ENCODE measurements at places on chromosomes 5 and 9.

DNA sequence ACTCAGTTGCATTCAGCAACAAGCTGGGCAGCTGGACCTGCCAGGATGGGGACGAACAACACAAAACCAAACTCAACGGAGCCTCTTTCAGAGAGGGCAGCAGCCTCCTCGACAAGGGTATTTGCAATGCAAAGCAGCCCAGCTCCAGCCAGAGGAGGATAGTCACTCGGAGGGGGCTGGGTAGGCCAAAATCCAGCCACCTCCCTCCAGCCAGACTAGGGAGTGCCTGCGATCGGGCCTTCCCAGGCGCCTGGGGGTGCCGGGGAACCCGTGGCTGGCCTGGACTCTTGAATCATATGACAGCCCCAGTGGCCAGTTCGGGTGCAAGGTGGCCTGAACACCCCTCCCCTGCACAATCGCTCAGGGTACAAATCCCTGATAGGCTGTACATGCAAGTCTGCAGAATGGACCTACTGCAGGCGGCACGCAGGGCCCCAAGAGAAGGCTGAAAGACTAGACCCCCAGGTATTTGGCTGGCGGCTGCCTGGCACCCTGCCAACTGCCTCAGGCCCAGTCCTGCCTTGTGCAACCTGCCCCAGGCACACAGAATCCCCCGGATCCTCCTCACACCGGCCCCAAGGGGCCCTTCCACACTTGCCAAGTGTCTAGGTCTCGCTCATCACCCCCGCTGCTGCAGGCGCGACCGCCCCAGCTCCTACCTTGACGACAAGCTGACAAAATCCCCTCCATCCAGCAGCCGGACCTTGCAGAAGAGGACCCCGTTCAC, 1.3 kb downstream of the EEIG1 start:
- no peak for DNase-seq

DNA sequence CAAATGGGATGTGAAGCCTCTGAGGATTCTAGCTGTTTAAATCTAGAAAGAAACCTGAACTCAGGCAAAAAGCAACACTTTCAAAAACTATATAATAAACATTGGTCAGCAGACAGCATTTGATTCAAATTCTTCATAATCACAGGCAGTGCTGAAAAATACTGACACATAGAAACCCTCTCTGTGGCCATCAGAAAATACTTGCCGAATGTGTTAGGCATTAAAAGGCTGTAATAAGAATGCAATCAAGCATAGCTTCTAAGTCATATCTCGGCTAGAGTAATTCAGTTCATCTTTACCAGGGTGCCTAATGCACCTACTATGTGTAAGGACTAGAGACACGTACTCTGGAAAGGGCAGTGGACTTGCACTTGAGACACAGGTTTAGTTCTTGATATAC, 405.3 kb upstream of the SGCD start:
- no peak for DNase-seq

DNA sequence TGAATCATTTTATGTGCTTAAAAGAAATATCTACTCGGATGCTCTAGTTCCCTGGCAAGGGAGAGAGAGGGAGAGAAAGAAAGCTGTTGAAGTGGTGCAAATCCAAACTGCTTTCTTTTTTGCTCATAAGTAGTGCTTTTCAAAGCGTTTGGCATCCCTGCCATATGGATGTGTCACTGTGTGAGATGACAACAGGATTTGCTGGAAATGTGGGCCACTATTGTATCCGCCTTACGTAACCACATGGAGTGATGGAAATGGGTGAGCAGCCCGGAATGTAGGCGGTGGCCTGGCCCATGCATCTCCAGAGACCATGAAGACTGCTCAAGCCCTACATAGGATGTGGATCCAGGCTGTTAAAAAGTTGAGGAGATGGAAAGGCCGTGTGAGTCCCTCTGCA, 30.8 kb downstream of the TJP2 start:
- DNase-seq = no peak

DNA sequence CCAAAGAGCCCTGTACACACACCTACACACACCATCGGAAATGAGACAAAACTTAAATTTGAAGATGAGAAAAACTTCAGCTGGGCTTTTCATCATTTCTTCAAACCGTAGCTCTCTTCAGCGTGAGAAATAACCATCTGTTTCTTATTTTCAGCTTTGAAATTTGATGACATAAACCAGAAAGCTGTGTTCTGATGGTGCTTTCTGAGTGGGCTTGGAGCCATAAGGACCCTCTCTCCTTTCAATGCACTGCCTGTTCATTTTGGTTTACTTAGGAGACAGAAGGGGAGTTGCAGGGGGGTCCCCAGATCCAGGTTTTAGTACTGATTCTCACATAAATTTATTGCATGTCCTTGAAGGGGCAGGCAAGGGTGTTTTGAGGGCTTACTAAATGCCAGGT, 9.5 kb downstream of the FBXO10 start:
- DNase-seq = no peak

DNA sequence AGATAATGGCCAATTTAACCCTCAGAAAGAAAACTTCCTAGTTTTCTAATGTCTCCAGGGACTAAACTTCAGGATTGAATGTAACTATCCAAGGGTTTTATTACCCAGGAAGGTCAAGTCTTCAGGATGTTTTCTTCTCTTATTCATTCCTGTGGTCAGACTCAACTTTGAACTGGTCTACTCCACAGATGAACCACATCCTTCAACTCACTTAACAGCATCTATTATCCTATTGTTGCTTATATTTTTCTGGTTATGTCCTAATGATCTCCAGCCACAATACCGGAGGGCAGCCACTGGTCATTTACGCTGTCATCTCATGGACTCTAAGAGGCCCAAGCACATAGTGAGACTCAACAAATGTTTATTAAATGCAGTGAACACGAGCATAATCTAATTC, 47.2 kb upstream of the LIFR start:
- no peak for DNase-seq

DNA sequence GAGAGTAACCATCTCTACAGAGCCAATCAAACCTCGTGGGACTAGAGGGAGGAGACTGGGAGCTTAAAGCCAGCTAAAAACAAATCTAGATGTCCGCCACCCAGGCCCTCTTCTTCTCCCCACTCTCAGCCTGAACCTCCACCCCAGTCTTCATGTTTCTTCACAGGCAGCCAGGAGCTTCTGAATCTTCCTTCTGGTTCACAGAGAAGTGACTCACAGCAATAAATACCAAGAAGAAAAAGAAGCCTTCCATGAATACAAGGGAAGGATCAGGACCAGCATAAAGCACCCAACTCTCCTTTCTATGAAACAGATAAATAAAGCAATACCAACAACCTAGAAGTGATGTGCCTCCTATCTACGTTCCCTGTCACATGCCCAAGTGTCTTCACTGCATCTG, 103.3 kb upstream of the SLIT3 start:
- DNase-seq = no peak

DNA sequence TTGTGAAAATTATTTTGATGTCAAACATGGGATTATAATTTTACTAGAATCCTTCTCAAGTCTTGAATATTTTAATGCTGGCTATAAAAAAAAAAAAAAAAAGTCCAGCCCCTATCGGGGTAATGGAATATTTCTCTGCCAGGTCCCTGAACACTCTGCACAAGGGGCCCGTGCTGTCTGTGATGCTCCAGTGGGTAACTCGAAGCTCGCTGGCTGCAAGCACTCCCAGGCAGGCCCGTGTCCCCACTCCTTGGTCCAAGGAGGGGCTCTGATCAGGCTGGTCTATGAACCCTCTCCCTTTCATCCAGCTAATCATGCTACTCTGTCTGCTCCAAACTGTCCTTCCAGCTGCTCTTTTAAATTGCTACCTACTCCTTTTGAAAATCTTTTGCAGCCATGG, 180.8 kb downstream of the GAPVD1 start:
- DNase-seq = no peak

DNA sequence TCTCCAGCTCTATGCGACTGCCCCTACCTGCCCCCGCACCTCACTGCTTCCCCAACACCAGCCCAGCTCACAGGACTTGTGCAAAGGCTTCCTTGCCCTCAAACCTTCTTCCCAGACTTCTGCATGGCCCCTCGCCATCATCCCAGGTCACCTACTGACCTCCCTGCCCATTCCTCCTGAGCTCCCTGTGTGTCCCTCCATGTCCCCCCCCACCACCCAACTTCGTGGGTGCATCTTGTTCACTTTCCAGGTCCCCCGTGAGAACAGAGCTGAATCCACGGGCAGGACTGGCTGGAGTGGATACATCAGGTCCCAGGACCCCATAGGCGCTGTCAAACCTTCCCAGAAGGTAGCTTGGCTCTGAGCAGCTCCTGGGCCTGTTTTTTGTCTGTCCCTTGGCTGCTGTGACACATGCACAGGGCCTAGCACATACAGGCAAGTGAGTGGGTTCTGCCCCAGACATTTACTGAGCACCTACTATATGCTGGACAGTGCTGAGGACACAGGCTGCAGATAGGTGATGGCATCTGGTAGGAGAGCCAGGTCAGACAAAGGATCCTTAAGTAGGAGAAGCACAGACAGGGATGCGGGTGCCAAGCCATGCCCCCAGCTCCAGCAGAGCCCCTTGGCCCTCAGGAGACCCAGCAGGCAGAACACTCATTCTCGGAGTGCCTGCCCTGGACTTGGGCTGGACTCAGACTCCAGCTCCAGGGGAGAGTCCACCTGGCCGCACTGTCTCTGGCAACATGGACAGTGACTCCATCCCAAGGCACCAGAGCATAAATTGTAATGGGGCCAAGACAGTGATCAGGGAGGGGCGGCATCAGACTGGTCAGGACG, 15.0 kb downstream of the NINJ1 start:
- DNase-seq = no peak

GRCh38 chr5:109316634-109317033, 93.1 kb downstream of the PJA2 start:
- no peak for DNase-seq

DNA sequence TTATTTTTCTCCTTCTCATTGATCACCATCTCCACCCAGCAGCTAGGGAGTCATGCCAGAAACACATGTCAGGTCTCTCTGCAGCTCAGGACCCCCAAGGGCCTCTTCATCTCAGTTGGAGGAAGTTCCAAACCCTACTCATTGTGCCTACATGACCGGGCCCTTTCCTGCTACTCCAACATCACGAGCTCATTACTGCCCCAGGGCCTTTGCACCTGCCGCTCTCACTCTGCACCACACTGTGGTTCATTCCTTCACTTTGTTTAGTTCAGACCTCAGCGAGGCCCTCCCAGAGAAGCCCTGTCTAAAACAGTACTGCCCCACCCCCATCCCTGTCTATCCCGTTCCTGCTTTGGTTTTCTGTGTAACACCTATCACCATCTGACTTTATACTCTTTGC, 22.1 kb upstream of the AKNA start:
- DNase-seq = no peak

DNA sequence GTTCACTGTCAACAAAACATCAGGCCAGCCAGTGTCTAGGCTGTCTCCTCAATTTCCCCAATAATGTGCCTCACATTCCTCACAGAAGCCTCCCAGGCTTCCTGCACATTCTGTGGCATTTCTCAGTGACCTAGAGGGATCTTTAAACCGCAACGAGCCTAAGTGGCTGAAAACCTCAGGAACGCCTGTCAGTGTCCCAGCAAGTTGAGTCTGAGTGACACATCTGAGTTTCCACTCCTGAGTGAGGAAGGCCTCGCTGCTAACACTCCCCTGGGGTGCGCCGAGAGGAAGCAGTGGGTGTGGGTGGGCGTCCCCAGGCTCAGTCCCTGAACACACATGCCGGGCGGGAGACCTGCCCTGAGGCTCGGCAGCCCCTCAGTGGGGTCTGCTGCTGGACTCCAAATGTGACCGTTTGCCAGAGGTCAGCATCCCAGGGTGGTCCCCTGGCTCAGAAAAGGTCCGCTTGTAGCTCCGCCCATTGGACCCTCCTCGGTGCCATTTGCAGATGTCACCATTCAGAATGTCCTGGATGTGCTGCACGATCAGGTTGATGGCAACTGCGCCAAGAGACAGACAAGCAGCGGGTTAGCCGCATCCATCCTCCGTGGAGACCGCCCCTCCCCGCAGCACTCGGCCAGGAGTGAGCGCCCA, 6.3 kb downstream of the UCK1 start:
- no peak for DNase-seq

DNA sequence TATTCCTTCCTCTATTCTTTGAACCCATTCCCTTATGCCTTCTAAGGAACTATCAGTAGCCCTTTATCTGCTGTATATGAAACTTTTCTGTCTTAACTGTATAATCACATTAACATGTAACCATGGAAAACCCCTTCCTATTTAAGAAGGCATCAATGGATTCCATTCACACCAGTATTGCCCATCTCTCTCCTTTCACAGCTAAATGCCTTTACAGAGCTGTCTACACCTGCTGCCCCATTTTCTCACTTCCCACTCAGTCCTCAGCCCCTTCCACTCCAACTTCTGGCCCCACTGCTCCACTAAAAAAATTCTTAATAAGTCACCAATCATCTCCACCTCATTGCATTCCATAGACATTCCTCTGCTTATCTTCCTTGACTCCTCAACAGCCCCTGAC, 50.8 kb downstream of the SEC61B start:
- no peak for DNase-seq

- no peak for DNase-seq
Measured at GRCh38 chr9:6894135-6894534, 136.4 kb downstream of the KDM4C start.

GRCh38 chr5:106759581-106759980, 911.2 kb downstream of the EFNA5 start:
- no peak for DNase-seq

DNA sequence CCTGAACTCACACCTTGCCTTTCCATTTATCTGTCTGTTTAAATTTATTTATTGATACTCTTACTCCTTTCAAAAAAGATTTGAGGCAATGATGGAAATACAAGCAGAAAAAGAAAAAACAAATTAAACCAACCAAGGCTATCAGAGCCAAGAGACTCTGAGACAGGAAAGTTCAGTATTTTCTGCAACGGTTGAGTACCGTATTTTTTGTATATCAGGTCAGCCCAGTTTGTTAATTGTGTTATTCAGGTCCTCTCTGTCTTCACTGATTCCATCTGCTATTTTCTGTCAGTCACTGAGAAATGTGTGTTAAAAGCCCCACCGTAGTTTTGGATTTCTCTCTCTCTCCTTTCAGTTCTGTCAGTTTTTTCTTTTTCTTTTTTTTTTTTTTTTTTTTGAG, 134.5 kb upstream of the SMIM23 start:
- no peak for DNase-seq

- no peak for DNase-seq
Measured at GRCh38 chr9:76372336-76372735, 21.9 kb downstream of the RFK start.

GRCh38 chr9:87622923-87623322, 103.0 kb upstream of the CTSL start:
- no peak for DNase-seq

- no peak for DNase-seq
Measured at GRCh38 chr9:75938946-75939345, 48.5 kb downstream of the PCSK5 start.

DNA sequence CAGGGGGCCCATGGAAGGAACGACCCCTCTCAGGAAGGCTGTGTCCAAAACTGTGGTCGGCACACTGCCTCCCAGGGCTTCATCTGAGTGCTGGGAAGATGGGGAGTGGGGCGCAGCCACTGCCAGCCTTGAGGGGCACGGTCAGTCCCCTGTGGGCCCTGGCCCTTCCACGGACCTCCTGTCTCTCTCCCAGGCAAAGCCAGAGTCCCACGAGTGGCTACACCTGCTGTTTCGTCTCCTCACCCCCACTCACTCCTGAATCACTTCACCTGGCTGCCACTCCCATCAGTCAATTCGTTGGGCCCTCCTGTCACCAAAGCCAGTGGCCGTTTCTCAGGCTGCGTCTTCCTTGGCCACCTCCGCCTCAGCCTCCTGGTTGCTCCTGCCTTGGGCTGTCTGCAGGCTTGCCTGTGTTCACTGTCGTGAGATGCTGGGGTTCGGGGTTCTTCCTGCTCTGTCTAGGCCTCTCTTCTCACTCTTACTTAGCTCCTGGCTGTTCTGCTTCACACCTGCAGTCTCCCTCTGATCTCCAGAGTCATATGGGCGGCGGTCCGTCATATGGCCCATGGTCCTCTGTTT, 58.8 kb upstream of the RNF130 start:
- no peak for DNase-seq

GRCh38 chr9:126939821-126940221, 25.2 kb downstream of the RALGPS1 start:
- DNase-seq = no peak

Measured in epithelial cell of proximal tubule (primary cell).